CD4-positive, alpha-beta T cell (primary cell): ENCODE measurements at places on chromosomes 11 and 22.

DNA sequence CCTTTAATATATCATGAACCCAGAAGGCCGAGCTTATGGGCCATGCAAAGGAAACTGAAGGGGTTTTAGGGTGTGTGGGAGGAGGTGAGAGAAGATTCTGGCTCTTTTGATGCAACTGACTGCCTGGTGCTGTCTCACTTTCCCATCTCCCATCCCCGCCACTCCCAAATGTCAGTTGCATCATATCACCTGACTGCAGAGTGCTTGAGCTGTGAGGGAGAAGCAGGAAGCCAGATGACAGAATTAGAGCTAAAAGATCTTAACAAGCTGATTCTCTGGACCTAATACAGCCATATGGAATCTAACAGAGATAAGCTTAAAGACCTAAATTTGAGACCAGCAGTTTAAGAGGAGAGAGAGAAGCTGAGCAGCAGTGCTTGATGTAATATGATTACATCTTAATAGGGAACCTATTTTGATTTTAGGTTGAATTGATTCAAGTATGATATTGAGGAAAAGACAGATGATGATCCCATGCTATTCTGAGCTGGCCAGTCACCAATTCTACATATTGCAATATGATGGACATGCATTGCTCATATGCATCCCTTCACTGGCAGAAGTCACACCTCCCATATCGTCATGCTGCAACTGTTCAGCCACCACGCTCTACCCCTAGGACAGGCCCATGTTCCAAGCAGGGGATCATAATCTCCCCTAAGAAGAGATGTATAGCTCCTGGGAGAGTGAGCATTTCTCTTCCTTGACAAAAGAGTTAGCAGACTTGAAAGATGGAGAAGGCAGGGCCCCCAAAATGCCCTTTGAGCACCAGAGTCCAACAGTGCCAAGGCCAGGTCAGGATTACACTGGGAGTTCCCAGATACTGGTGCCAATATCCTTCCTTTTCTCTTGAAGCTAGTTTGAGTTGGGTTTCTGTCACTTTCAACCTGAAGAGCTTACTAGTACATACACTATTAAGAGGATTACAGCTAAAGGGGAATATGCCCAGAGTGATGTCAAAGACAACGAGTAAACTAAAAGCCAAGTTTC lies 44.9 kb downstream of the PLEKHA7 start:
- DNase-seq = no peak

DNA sequence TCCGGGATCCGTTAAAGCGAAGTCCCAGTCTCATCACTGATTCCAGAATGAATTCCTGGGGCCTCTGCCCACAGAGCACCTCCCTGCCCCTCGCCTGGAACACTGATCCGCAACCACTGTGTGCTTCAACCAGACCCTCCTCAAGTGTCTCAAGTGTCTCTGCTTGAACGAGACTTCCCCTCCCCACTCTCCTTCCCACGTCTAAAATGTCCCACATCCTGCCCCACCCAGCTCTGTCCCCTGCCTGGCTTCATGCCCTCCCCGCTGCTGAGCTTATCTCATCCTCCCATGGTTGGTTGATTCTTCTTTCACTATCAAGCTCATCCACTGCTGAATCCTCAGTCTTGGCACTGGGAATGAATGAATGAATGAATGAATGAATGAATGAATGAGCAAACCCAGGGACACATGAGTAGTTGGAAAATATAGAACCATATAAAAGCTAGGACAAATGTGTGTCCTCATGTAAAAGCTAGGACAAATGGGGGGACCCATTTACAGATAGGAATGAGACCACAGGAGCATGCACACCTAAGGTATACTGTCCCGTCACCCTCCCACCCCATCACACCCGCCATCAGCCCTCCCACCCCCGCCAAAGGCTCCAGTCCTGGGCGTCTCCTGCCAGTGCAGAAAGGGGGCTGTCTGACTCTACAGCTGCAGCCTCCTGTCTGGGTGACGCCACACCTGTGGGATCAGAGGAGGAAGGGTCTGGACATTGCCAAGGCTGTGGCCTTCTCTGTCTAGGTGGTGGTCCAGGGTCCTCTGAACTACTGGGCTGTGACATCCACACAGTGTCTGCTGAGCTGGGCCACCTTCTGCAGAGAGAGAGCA lies 71.4 kb upstream of the LINC01488 start:
- no peak for DNase-seq

DNA sequence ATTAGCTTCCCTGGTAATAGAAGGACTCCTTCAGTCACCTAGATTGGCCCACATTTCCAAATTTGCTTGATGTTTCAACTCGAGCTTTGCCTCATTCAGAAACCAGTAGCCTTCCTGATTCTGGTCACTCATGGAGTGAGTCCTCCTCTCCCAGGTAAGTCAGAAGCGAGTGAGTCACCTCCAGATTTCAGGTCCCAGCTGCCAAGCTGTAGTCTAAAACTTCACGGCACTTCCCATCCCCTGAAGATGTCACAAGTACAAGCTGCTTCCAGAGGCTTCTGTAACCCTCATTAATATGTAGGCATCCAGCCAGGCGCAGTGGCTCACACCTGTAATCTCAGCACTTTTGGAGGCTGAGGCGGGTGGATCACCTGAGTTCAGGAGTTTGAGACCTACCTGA lies 23.5 kb downstream of the ARHGAP8 start:
- no peak for DNase-seq

DNA sequence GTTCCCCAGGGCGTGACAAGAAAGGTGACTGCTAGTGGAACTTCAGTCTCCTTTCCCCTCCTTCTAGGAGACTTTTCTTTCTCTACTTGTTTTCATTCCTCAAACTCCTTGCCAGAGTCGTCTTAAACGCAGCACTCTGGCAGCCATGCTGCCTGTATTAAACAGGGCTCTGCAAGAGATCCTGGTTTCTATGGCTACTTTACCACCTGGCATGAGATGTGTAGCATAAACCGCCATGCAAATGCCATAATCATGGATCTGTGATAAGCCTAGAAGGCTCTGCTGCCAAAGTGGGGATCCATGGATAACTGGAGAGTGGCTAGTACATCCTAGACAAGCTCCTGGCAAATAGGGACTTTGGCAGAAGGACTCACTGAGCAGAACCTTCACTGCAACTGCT lies 321.1 kb downstream of the CADM1 start:
- DNase-seq = no peak

GRCh38 chr22:36405671-36406538 lies 18.1 kb upstream of the MYH9 start:
- DNase-seq = no peak

GRCh38 chr11:95671768-95672167 lies 117.8 kb downstream of the FAM76B start:
- DNase-seq = no peak

DNA sequence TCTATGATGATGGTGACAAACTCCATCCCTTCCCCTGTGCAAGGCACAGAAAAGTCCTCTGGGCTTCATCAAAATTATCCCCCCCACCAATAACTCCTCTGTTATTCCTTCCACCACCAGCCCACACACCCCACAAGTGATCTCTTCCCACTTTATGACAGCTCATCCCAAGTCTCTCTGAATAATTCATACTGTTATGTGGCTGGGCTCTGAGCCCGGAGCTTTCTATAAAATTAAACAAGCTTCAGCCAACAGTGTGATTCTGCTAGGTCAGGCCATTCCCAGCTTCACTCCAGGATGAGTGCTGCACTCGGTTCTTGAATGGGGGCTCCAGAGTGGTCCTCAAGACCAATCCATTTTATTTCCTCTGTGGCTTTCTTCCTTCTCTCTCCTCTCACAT lies 83.0 kb downstream of the INSC start:
- DNase-seq = no peak

GRCh38 chr11:118014022-118014421 lies 27.8 kb downstream of the IL10RA start:
- no peak for DNase-seq

DNA sequence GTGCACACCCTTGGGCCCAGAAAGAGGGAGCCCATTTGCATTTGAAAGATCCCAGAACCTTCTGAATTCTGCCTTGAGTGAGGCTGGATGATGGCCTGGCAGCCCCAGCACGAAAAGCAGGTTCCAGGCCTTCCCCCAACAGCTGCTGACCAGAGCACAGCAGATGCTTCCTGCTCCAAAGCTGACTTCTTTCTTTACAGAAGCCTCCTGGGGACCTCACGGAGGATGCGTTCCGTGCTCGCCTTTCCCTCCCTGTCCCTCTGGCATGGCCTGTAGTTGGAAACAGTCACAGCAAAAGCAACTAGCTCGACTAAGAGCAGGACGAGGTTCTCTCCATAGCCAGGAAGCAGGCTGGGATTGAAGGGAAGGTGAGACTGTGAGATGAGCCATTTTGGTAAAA lies 107.7 kb upstream of the B3GAT1 start:
- no peak for DNase-seq

GRCh38 chr11:34806875-34807274 lies 109.3 kb downstream of the APIP start:
- no peak for DNase-seq

- no peak for DNase-seq
These were observed 171.7 kb downstream of the DBX1 start for GRCh38 chr11:19988598-19988997.

DNA sequence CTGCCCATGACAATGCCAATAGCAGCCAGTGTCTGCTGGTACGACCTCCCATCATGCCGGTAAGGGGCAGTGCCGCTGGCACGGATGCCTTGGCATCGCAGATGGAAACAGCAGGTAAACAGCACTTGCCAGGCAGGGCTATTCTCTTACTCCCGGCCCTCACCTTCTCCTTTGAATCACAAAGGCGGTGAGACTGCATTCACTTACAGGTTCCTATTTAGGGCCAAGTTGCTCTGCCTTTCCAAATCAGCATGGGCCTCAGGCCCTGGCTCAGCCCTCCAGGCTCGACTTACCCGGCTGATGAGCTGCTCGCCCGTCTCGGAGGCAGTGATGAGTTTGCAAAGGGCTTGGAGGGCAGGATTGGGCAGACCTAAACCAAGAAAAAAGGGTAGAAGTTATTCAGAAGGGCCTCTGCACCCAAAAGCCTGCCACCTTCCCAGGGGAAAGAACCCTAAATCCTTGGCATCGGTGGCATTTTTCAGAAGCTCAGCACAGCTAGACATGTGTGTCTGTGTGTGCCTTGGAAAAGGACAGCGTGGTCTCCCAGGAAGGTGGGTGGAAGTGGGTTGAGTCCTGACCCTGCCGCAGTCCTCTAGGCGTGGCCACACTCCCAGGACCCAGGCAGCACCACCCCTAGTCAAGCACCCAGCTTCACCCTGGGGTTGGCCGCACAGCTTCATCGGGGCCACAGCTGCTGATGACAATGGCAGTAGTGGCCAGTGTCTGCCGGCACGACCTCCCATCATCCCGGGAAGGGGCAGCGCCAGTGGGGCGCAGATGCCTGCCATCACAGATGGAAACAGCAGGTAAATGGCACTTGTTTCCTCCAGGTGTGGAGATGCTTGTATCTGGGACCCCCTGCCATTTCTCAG lies 73.5 kb upstream of the PITPNB start:
- DNase-seq = no peak

GRCh38 chr22:40039482-40040115 lies 44.8 kb downstream of the FAM83F start:
- no peak for DNase-seq

- no peak for DNase-seq
These were observed 504.2 kb upstream of the ARHGAP42 start for GRCh38 chr11:100182927-100183326.

DNA sequence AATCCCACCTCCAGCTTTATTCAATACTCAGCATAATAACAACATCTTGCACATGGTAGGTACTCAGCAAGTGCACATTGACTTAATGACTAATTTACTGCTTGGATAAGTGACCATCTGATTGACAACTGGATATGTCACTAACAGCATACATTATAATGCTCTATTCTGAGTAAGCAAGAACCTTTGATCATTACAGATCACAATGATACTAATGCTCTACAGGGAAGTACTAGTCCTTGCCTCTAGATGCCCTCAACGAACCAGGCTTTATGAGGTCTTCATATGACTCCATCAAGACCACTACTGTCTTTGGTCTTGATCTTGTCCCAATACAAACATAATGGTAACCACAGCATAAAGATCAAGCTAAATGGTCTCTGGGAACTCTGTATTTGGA lies 167.6 kb upstream of the MTMR2 start:
- no peak for DNase-seq

- no peak for DNase-seq
These were observed 352.2 kb downstream of the METTL15 start for GRCh38 chr11:28460348-28460747.

- no peak for DNase-seq
These were observed 51.9 kb upstream of the PTPRJ start for GRCh38 chr11:47928426-47928825.
